ENCODE measurements at places on chromosomes 2 and 18.

DNA sequence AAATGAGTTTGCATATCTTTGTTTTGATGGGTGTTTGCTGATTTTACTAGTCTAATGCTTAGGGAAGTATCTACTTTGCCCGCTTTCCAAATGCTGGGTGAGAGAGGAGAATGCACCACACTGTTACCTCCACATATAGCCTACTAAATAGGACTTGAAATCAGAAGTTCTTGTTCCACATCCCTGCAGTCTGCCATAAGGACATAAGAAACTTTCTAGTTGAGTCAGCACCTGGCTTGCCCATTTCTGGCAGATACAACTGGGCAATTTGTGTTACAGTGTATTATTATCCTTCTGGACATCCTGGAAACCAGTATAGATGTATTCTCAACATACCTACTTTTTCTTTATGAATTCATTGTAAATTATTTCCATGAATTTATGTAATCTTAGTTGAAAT is 29.5 kb downstream of the ANXA4 start:
- no peak for DNase-seq

DNA sequence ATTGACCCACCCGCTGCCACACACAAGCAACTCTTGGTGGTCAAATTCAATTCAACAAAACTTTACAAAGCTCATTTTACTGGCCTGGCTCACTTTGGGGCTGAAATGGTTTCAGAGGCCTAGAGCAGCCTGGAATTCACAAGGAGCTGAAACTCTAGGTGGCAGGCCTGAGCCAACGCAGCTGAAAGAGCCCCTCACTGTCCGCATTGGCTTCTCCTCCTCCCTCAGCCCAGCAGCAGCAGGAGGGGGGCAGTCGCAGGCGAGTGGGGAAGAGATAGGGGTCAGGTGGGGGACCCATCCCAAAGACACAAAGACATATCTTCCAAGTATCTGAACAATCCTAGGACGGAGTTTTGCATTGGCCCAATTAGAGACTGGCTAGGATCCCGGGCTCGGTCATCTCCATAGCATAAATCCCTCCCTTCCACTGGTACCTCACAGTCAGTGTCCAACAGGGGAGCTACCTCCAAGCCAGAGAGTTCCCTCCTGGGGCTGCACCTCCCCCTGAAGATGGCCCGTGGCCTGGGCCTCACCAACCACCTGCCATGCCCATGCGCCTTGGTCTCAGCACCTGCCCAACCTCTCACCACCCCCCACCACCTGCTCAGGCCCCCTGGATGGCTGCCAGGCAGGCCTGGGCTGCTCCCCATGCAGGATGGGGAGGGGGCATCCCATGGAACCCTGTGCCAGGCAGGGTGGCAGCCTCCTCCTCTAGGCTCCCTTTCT is 113.4 kb downstream of the ZBTB7C start:
- DNase-seq: no peak

GRCh38 chr18:38695559-38696280 is 1130.1 kb upstream of the CELF4 start:
- no peak for DNase-seq

DNA sequence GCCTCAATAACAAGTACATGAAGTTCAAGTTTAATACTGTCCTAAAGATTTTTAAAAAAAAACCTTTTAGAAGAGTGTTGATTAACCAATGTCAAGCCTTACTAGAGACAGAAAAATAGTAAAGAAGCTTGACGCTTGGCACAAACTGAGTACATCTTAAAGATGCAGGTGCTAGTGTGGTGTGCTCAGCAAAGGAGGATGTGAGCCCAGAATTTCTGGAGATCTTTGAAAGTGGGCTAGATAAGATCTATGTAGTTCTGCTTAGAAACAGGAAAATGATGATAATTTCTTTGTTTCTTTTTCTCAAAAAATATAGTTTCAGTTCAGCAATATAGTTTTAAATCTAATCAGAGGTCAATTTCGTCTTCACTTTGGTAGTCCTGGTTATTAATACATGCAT is 118.3 kb upstream of the KLHL14 start:
- DNase-seq: no peak

DNA sequence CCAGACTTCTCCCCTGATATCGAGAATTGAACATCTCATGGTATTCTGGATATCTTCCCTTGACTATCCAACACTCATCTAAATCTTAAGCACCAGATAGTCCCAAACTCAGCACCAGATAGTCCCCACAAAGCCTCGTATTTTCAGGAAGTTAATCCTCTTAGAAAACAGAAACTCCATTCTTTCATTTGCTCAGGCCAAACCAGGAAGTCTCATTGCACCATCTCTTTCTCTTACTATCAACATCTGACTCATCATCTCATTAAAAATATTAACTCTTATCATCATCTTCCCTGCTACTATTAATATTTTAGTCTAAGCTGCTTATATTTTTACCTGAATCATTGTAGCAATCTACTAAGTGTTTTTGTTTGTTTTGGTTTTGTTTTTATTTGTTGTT is 286.4 kb downstream of the GALNT13 start:
- no peak for DNase-seq

DNA sequence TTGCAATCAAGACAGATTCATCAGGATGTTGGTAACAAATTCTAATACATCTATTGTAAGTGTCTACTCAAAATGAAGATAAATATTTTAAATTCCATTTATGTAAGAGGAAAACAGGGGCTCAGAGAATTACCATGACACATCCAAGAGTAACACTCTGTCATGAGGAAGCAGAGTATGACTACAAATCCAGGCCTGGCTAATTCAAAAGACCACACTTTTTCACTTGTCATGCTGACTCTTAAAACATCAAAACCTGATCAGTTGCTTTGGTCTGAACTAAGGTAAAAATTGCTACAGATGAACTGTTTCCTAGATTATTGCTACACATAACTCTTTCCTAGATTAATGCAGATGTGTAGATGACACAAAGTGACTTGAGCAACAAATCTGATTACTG is 880.6 kb downstream of the TSN start:
- DNase-seq: no peak

DNA sequence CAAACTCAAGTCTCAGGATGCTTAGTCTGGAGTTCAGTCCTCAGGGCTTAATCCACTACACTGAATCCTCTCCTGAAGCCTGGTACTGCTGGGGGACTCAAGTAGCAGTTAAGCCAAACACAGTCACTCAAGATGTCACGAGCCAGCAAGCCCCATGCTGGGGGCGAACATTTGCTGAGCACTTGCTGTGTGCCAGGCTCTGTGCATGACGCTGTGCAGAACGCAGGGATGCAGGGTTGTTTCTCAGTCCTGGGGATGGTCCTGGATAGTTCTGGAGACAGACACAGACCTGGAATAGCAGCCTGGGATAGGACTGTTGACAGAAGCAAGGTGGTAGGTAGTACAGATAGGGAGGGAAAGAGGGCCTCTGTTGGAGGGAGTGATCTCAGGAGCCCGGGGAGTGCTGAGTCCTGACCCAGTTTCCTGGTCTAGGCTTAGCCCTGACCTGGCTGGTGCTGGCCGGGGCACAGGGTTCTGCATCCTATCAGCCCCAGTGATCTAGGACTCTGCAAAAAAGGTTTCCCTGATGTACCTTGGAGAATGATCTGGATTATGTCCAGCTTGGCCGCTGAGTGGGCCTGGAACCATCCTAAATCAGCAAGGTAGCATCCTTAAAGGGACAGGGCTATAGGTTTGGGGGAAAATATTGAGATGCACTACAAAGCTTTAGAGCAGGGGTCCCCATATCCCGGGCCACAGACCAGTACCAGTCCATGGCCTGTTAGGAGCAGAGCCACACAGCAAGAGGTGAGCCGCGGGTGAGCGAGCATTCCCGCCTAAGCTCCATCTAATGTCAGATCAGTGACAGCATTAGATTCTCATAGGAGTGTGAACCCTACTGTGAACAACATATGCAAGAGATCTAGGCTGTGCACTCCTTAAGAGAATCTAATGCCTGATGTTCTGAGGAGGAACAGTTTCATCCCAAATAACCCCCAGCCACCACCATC is 54.7 kb upstream of the OTOF start:
- DNase-seq: no peak

DNA sequence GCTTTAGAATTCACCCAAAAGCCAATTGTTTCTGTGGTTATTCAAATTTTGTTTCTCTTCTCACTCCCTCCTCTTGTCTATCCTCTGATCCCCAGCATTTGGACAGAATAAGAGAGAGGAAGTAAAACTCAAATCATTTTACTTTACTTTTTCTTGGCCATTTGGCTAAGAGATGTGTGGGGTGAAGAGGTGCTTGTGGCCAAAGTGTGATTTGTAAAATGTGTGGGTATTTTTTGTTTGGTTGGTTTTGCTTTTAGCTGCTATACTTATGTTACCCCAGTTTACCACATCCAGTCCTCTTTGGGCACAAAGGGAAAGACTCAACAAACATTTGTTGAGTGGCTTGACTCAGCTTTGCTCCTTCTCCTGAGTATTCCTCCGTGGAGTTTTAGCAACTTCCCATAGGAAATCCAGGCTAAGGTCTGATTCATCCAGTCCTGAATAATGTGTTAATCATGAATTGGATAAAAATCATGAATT is 109.1 kb upstream of the CYP1B1 start:
- no peak for DNase-seq

DNA sequence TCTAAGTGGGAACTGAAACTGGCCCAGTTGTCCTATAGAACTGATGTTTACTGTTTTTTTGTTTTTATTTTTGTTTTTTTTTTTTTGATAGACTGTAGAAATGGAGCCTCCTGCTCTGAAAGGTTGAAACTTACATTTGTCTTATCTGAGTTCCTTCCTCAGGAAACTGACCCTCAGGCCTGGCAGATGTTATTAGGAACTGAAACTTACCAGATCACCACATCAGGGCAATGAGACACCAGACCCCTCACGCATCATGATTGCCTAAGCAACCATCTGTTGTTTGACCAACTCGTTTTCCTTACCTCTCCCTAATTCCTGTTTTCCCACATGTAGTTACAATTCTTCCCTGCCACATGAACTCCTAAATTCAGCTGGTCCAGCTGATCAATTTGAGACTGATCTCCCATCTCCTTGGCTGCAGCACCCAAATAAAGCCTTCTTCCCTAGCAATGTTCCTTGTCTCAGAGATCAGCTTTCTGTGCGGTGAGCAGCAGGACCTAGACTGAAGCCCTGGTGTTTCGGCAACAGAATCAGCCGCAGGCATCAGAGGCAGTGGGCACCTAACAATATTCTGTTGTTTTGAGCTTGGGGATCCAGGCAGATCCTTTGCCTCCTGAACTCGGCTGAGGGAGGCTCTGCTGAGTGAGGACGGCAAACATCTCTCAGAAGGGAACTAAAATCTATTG is 96.8 kb downstream of the MSH2 start:
- no peak for DNase-seq

DNA sequence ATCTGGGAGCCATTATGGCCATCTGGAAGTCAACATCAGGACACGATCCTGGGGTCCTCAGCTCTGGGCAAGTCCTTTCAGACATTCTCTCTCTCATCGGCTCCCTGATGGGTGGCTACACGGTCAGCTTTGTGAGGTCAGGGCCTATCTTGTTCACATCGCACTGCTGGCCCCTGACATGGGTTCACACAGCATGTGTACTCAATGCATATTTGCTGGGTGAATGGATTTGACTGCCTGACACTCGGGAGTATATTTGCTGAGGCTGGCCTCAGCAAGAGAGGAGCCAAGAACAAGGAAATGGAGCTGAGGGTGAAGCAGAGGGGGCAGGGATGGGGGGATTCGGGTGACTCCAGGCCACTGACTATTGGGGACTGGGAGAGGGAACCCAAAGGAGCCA is 50.5 kb downstream of the SLC4A5 start:
- no peak for DNase-seq

DNA sequence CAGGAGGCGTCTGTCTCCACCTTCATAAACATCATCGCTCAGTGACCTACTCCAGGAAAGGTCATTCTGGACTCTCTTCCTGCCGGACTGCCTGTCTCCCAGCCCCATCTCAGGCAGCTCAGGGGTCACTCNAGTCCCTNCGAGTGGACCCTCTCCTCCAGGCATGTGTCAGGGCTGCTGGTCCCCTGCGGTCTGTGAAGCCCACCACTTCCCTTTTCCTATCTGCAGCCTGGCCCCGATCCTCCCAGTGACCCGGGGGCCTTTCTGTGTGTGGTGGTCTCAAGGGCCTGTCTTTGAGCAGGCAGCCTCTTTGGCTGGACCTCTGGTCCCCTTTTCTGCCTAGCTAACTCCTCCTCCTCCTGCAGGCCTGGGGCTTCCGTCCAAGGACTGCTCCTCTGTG is 5.9 kb upstream of the PARD6G start:
- no peak for DNase-seq

DNA sequence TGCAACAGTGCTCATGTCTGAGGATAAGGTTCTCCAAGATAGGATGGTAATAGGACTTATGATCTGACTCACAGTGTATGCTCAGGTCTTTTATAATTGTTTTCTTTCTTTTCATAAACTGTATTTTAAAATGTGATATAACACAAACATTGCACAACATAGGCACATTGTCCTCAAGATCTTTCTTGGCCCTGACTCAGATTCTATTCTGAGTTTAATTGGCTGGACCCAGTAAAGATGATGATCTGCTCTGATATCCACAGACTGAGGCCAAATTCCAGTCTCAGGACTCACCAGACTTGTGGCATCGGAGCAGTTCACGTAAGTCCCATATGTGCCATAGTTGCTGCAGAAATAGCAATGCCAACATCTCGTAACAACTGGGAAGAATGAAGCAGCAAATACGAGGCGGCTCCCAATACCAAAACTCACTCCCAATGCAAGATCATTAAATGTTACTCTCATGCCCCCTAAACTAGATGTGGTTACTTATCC is 448.9 kb upstream of the SLC14A2 start:
- no peak for DNase-seq

DNA sequence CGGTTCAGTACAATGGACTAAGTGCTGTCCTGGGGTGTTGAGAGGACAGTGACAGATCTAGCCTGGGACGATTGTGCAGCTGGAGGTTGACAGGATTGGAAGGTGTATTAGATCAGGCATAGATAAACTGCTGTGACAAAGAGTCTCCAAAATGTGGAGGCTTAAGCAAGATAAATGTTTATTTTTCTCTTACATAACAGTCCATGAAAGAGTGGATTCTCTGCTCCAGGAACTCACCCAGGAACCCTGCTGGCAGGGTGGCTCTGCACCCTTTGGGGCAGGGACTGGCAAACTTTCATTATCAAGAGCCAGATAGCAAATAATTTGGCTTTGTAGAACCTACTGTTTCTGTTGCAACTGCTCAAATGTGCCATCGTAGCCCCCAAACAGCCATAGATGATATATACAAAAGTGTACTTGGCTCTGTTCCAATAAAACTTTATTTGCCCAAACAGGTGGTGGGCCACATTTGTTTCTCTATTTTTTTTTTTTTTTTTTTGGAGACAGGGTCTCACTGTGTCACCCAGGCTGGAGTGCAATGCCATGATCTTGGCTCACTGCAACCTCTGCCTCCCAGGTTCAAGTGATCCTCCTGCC is 9.7 kb downstream of the HRH4 start:
- DNase-seq: no peak

Data from CD4-positive, alpha-beta T cell (primary cell).